ENCODE measurements at places on chromosomes 11 and 22.

GRCh38 chr11:93330446-93330984 lies at the start of gene DEUP1:
TSS of gene DEUP1 (plus strand) at chr11:93330742. CDS start at chr11:93332260, 1,518 bp downstream.
- DNase-seq, result peak; percentile 47

DNA sequence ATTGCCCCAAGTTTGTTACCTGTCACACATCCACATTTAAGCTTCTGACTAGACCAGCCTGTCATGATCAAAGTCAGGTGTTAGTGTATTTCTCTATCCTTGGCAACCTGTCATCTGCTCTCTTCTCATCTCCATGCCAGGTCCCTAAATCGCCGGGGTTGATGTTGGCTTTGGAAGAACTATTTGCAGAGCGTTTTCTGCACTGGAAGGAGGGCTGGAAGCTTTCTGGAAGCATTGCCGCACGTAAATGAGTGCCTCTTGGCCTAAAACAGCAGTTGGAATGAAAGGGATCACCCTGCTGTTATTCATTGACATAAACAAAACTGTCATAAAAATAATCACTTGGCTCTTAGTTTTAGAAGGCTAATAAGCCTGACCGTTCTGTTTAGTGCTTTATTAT lies 1.4 kb downstream of the TTC12 start:
- no peak for DNase-seq

DNA sequence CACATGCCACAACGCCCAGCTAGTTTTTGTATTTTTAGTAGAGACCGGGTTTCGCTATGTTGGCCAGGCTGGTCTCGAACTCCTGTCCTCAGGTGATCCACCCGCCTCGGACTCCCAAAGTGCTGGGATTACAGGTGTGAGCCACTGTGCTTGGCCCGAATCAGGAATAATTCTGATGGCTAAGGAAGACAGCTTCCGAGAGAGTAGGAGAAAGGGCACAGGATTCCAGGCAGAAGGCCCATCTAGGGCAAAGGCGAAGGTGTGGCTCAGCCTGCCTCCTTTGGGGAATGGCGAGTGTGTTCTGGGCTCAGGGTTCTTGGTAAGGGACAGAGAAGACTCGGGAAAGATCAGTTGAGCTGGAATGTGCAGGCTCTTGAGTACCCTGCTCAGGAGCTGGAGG lies 1.6 kb upstream of the SYCE3 start:
- no peak for DNase-seq

- peak; percentile 22 for DNase-seq
Measured at GRCh38 chr22:30893434-30894370, 74.9 kb downstream of the MORC2 start.

DNA sequence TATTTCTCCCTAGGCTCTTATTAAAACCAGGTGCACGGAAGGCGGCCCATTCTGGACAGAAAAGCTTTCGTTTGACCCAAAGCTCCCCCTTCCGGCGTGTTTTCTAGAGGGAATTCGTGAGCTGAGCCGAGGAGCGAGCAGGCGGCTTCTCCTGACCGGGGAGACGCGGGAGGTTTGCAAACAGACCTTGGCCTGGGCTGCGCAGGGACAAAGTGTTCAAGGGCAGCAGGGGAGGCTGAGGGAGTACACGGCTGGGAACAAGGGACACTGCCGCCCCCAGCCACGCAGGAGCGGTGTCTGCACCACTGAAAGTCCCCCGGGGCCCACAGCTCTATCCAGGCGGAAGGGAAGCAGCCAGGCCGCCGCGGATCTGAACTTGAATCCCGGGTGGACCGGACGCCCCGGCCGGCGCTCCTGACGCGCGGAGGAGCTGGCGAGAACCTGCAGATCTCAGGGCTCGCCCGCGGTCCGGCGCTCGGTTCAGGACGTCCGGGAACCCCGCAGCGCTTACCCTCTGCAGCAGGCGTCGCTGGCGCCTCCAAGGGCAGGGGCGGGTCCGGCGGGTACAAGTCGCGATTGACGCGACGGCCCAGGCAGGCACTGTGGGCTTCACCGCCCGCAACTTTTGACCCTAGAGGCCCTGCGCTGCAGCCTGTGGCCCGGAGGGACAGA lies 101.9 kb downstream of the WT1 start:
- DNase-seq, result peak; percentile 47

GRCh38 chr22:25153961-25154666 lies 45.5 kb upstream of the CRYBB3 start:
- DNase-seq, result no peak

- no peak for DNase-seq
Measured at GRCh38 chr11:111093061-111093460, 152.5 kb upstream of the POU2AF2 start.

GRCh38 chr22:45105281-45105702 lies 58.4 kb upstream of the NUP50 start:
- DNase-seq, result no peak

All from activated naive CD8-positive, alpha-beta T cell treated with anti-CD3 and anti-CD28 coated beads, Interleukin-2, amount 10 ng/mL, durations not matched to agents 7 days and 5 days (primary cell).